ENCODE measurements at places on chromosomes 7 and 10.

GRCh38 chr10:71963351-71964097 lies 671 bp upstream of the CHST3 start:
- no peak for DNase-seq

DNA sequence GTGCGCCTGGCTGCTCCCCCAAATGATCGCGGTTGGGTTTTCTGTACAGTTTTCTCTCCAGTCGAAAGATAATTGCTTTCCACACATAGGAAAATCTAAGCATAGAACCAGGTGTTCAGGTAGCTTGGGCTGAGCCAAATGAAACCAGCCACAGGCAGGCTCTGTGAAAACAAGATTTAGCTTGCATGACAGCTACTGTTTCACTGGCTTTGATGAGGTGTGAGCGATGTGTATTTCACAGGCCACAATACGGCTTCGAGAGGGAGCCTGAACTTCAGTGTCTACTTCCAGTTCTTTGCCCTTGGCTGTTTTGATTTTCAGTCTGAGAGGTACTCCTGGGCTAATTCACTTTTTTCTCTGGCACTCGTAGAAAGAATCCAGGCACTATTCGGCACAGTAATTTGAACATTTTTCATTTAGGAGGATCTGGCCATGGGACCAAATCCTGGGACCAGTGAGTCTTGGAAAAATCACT lies 110.5 kb downstream of the JCAD start:
- DNase-seq: no peak

DNA sequence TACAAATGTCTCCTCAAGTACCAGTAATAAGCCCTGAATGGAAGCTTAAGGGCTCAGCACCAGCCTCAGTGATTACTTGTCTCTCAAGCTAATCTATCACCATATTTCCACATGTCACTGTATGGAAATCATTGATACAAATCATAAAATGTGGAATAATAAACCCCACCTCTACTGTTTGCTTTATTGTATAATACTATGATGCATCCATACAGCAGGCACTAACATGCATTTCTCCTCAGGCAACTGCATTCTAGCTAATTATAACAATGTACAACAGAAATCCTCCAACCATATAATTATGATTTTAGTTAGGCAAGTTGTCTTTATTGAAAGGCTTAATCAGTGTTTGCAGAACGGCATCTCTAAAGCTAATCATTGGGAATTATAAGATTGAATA lies 26.2 kb downstream of the CRPPA start:
- DNase-seq: no peak

- DNase-seq: no peak
Observed at GRCh38 chr10:60414877-60415585, 25.4 kb upstream of the ANK3 start.

DNA sequence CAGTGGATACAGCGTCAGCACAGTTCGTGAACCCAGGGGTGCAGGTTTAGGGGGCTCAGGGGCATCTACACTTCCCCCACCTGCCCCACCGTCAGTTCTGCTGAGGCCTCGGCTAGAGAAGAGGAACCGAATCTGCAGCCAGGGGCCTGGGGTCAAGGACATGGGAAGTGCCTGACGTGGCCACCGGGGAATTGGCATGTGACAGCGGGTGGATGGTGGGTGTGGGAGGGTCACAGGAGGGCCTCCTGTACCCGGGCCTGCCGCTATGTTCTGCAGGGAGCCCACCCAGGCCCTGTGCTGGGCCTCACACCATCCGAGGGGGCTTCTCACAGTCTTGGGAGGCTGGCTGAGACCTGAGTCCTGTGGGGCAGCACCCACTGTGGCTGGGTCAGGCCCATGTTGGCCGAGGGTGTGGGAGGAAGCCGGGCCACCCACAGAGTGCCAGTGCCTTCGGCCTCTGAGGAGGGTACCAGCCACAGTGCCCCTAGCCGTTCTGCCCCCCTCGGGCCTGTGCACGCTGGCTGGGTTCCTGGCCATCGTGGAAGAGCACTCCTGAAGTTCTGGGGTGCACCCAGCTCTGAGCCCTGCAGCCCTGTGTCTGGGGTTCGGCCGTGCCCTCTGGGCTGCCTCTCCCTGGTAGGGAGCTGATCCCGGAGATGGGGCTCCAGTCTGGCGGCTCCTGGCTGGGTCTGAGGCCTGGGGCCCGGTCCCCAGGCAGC lies 5.9 kb downstream of the TTYH3 start:
- peak; percentile 42 for DNase-seq

DNA sequence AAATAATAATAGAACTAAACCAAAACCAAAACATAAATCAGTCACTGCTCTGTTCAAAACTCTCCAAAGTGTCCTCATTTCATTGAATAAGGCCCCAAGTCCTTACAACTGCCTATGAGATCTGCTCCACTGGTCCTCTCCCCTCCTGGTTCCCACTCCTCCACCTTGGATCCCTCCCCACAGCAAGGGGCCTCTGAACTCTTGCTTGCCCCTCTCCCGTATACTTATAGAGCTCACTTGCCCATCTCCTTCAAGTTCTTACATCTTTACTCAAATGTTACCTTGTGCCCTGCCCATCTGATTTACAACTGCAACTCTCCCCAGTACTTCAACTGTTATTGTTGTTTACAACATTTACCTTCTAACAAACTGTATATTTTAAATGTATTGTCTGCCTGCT lies 819 bp downstream of the POLD2 start:
- DNase-seq: no peak

GRCh38 chr10:99872367-99873162 lies 90.1 kb downstream of the ABCC2 start:
- no peak for DNase-seq

GRCh38 chr10:27506280-27506679 lies 2.2 kb downstream of the RAB18 start:
- DNase-seq: no peak

DNA sequence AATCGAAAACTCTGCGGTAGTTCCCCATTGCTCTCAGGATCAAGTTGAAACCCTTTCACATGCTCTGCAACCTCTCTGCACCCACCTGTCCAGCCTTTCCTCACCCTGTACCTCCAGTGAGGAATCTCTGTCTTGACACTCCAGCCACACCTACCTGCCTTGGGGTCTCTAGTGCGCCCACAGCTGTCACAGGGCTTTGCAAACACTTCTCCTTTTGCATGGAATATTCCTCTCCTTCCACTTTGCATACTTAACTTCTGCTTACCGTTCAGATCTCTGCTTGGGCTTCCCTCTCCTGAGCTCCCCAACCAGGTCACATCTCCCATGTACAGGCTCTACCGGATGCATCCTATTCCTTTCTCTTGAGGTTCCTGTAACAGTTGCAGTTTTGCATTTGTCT lies 6.6 kb upstream of the ZYX start:
- DNase-seq: no peak

- no peak for DNase-seq
Observed at GRCh38 chr10:26593896-26594295, 103.6 kb upstream of the PDSS1 start.

DNA sequence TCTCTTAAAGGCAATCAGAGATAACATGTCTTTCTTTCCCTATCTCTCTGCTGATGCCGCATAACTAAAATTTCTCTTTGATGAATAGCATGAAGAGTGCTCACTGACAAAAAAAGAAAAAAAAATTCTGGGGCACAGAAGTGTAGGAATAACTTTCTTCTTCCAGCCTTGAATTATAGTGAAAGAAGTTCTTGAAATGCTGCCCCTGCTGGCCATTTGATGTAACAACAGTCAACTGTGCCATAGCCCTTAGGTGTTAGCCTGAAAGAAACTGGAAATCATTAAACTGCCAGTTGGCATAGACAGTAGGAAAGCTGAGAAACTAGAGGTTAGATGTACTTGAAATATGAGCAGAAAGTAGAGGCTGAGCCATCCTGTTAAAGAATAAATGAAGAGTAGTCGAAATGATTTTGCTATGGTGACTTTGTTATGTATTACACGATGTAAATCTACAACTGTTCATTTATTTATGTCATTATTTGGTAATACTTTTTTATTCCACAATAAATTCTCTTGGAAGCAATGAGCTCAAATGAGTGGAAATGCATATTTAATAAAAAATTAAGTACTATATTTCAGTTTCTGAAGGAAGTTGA lies 48.3 kb upstream of the FAM171A1 start:
- no peak for DNase-seq

DNA sequence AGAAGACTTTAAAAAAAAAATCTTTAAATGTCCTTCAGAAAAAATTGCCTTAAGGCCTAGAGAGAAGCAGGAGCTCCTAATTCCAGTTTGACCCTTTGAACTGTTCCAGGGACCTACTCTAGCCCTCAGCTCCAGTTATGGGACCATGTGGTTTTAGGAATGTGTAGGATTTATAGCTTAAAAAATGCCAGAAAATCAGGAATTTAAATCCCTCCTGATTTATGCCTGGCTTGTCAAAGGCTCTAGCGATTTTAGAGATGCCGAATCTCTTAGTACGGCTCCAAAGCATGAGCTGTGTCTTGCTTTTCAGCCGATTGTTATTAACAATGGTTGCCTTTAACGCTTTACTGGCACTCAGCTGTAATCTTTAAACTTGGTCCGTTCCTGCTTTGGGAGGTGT lies 130.6 kb upstream of the NPVF start:
- no peak for DNase-seq

- DNase-seq: no peak
Observed at GRCh38 chr7:142248-142941, 50.0 kb upstream of the FAM20C start.

DNA sequence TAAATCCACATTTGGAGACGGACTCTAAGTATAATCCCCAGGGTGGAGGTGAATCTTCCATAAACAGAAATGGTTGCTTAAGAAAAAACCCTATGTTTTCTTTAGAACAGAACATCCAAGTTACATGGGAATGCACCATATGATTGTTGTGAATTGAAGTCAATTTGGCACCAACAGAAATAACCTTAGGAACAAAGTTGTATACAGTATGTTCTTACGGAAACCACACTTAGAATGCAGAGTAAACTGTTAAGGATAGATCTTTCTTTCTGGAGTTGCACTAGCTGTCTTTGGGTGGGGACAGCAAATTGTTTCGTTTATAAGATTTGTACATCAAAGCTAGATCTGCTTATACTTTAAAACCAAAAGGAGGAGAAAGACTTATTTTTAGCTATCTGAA lies 316.4 kb downstream of the PTEN start:
- DNase-seq: no peak

GRCh38 chr7:148944935-148945934 lies 61.1 kb upstream of the EZH2 start:
- DNase-seq: no peak

DNA sequence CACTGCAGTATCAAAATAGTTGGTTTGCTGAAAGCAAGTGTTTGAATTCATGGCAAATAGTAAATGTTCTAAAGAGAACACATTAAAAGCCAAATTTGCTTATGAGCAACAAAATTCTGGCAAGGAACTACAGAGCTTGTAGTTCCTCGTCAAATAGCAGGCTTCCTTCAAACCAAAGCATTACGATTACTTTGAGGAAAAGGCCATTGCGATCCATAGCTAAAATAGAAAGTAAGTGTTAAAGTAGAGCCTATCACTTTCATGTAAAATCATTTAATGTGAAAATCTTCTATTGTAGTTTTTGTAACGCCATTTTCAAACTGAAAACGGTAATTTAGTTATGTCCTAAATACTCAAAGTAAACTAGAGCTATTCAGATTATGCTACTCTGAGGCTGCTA lies 20.1 kb downstream of the CACNA2D1 start:
- DNase-seq: no peak

DNA sequence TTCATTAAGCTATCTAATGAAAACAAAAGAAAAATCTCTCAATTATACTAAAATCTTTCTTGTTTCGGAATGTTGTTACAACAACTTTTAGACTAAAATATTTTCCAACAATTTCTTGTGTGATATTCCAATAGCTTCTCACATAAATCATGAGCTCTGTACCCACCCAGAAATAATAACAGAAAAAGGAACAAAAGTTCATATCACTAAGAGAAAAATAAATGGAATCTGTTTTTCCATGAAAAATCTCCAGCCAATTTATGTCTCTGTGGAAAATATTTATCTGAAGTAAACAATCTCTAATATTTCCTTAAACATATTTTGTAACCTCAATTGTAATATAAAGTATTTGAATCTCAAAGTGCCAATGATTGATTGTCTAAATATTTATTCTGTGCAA lies 628.6 kb upstream of the ANKRD30A start:
- no peak for DNase-seq

DNA sequence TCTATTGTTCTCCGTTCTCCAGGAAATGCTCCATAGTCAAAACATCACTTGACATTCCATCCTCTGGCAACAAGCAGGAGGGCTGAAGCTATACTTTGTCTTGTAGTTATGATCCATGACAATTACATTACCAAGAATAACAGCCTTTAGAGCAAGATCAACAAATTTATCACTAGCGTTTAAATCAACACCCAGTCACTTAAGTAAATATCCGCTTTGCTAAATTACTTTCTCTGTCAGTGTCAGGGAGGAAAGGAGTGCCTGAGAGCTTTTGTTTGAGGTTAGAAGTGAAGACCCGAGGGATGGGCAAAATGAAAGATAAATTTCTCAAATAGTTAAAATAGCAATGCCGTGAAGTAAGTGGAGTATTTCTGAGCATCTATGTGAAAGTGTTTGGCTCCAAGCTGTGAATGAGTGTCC lies 236.1 kb upstream of the BMPER start:
- DNase-seq: no peak

DNA sequence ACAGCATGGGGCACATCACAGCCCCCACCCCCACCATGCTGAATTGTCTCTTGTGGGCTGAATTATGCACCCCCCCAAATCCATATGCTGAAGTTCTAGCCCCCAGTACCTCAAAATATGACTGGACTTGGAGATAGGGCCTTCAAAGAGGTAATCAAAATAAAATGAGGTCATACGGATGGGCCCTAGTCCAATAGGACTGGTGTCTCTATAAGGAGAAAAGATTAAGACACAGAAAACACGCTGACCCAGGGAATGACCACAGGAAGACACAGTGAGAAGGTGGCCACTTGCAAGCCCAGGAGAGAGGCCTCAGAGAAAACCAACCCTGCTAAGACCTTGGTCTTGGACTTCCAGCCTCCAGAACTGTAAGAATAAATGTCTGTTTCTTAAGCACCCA lies 106.4 kb upstream of the ARID5B start:
- no peak for DNase-seq

DNA sequence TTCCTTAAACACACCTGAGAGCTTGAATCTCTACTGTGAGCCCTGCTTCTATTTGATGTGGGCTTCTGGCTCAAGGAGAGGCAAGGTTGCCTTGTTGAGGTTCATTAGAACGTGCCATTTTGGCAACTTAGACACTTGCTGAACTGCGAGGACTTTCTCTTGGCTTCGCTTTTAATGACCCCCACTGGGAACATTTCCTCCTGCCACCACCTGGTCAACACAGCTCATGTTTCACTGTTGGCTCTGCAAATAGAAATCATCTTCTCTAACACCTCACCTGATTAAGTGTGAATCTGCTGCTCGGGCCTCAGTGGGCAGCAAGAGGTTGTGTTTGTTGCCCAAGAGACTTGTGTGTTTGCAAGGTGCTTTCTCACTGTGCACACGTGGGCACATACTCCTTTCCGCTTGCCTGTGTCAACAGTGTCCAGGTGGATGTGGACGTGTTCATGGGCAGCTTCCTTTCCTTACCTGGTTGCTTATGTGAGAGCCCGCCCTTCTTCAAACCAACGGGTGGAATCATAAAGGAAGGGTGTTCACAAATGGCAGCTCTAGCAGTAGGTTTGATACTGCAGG lies 147.0 kb downstream of the NRP1 start:
- DNase-seq: no peak
